ENCODE measurements at places on chromosomes 11 and 22.

DNA sequence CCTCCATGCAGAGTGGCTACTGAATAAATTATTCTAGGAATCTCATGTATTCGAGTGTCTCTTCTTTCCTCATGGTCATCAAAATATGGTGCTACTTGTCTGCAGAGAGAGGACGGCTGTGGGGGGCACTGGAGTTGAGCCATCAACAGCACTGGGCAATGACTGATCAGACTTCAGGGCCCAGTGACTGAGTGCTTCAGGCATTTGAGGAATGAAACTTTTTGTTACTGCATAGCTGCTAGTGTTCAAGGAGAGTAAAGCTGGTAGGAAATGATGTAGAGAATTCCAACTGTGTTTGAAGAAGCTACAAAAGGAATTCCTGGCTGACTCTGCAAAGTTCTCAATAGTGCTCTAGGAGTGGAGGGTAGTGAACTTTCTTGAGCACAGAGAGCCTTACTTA lies 277.7 kb downstream of the CADM1 start:
- DNase-seq = peak; percentile 66

DNA sequence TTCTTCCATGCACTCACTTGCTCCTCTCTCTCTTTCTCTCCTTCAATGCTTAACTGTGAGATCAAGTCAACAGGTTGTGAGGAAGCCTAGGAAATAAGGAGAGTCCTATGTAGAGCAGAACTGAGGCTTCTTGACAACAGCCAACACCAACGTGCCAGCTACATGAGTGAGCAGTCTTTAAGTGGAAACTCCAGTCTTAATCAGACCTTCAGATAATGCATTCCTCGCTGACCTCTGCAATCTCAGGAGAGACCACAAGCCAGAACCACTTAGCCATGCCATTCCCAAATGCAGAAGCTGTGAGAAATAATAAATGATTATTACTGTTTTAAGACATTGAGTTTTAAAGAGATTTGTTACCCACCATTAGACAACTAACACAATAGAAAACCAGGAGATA lies 6.1 kb upstream of the TEAD1 start:
- no peak for DNase-seq

- DNase-seq = no peak
Measured at GRCh38 chr11:69921128-69922014, 102.2 kb upstream of the FGF3 start.

- DNase-seq = peak; percentile 26
Measured at GRCh38 chr11:121681550-121682268, 228.9 kb upstream of the SORL1-AS1 start.

DNA sequence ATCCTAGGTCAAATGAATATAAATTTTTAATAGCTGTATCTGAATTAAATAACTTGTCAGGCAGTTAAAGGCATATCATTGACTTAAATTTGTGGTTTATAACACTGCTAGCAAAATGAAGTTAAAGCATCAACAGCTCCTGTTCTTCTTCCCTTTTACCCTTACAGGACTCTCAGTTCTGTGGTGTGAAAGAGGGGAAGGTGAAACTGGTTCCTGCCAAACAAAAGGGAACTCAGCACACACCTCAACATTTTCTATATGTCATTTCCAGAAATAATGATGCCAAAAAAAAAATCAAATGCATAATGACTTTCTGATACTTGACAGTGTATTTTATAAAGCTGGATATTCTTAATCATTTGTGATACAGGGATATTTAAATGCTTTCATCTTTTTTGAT lies 21.2 kb downstream of the ARL14EP start:
- no peak for DNase-seq

DNA sequence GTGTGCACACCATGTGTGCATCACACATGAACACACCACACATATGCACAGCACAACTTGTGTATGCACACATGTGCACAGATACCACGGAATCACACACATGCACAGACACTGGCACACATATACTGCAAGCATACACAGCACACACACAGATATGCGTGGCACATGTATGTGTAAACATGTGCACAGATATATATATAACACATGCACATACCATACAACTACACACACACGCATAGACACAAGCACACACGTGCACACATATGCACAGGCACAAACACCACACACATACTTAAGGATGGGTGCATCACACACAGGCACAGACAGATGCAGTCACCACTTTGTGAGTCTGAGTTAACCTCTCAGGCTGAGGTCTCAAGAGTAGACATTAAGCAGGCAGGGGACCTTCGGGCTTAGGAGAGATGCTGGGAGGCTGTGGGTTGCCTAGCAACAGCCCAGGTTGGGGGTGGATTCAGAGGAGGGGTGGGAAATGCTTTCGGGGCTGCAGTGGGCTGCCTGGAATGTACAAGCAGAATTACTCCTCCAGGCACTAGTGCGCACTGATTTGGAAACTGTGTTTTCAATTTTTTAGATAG lies 82.9 kb downstream of the MYO18B start:
- DNase-seq = no peak

- no peak for DNase-seq
Measured at GRCh38 chr22:22712666-22713365, 68.4 kb downstream of the GGTLC2 start.

DNA sequence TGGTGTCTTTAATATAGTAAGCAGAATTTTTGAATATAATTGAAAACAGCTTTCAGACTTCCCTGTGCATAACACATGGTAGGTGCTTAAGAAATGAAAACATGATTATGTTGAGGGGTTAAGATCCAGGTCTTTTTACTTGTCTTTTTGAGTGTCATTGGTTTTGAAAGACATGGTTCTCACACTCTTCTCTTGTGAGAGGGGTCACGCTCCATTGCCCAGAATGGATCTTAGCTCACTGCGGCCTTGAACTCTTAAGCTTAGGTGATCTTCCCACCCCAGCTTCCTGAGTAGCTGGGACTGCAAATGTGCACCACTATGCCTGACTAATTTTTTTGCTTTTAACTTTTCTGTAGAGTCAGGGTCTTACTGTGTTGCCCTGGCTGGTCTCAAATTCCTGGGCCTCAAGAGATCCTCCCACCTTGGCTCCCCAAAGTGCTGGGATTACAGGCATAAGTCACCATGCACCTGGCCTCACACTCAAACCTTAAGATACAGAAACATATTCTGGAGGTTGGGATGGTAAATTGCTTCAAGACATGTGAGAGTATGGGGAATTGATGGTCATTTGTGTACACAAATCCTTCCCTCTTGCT lies 1.4 kb downstream of the SPCS2 start:
- no peak for DNase-seq

GRCh38 chr11:72083414-72083813 lies 2.8 kb downstream of the LRRC51 start:
- no peak for DNase-seq

GRCh38 chr11:13826505-13827278 lies 135.8 kb upstream of the SPON1 start:
- peak; percentile 74 for DNase-seq

GRCh38 chr11:78336877-78337553 lies 80.6 kb downstream of the GAB2 start:
- DNase-seq = no peak

DNA sequence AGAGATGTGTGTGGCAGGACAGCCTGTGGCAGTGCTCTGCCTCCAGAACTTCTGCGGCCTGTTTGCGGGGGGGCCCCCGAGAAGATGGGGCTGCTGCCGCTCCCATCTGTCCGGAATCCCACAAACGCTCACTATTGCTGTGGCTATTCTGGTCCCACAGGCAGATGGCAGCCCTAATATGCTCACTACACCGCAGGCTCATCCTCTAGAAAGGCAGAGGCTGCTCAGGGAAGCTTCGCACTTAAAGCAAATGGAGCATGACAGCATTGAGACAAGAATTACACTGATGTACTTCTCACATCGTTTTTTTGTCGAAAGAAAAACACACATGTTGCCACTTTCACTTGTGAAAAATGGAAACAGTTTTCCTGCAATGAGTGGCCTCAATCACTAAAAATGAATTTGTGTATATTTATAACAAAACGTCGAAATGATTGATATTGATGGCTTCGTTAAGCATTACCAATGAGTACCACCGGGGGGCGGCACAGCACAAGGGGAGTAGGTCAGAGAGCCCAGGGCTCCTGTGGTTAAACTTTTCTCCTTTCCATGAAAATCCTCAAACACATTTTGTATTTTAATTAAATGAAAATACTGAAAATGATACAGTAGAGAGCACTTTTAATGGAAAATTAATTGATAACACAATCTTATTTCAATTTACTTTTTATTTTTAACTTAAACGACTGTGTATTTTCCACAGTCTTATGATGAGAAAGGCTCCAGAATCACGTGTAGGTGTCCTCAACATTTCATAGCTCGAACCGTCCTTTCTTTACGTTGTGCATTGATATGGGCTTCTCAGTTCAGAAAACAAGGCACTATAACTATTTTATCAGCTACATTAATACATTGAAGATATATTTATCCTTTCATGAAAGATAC lies 69.1 kb downstream of the CTTN start:
- peak; percentile 54 for DNase-seq

GRCh38 chr11:7981619-7982157 lies 5.4 kb upstream of the EIF3F start:
- DNase-seq = no peak

DNA sequence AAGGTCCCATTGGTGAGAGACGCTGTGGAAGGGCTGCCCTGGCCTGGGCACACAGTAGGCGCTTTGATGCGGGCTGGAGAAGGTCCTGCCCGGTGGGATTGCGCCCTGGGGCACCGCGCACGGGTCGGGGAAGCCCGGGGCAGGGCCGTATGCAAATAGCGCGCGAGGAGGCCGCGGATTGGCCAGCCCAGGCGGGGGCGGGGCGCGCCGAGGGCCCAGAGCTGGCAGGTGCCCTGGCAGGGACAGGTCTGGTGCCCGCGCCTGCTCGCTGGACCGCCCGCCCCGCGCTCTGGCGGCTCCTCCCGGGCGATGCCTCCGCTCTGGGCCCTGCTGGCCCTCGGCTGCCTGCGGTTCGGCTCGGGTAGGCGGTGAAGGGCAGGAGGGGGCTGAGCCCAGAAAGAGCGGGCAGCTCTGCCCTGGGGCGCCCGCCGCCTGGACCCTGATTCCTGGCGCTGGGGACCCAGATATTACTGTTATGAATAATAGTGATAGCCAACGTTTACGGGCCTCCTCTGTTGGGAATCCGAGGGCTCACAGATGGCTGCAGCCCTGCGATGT lies at the start of gene UPK3A:
UPK3A (plus strand) TSS at position 245 of the 558 bp plus-strand sequence; CDS start at position 310, 65 bp downstream.
- DNase-seq = peak; percentile 58

DNA sequence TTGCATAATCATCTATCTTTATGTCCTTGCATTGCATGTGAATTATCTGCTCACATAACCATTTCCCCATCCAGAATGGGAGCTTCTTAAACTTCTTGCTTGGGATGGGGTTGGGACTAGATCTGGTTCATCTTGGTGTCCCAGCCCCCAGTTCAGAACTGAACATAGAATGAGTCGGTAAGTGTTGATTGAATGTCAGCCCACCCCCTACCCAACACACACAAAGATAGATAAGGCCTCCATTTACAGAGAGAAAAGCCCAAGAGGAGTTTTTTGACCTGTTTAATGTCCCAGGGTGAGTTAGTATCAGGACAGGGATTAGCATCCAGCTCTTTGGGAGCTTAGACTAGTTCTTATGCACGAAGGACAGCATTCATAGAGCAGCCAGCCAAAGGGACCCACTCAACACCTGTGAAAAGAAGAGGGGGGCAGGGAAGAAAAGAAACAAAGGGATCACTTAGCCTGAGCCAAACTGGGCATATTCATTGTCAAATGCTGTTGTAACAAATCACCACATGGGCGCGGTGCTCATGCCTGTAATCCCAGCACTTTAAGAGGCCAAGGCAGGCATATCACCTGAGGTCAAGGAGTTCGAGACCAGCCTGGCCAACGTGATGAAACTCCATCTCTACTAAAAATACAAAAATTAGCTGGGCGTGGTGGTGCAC lies 57.4 kb downstream of the CHRDL2 start:
- no peak for DNase-seq

DNA sequence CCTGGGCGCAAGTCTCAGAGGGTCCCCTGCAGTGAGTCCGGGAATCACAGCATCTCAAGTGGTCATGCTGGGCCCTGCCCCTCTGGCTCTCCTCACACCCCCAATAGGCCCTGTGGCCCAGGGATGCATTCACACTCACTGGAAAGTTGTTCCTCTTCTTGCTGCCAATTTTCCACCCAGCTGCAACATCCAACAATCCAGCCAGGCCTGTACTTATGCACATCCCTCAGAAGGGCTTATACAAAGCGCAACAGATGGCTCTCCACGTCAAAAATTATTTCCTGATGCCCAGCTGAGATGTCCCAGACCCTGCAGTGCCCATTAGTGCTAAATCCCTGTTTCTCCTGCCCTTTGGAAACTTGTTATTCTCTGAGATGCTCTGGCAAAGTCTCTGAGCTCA lies 407.8 kb upstream of the NARS2 start:
- DNase-seq = no peak

DNA sequence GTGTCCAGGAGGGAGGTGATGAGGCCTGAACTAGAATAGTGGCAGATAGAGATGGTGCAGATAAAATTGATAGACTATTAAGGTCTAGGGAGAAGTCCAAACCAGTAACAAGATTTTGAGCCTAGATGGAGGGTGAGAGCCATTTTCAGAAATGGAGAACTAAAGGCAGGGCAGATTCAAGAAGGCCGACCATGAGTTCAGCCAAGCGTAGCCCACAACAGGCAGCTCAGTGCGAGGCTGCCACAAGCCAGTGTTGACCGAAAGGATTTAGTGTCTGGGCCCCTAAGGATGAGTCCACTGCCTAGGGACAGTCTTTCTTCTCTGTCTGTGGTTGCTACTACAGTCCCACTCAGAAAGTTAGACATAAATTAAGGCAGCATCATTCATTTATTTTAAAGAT lies 51.7 kb downstream of the PPP2R1B start:
- no peak for DNase-seq

DNA sequence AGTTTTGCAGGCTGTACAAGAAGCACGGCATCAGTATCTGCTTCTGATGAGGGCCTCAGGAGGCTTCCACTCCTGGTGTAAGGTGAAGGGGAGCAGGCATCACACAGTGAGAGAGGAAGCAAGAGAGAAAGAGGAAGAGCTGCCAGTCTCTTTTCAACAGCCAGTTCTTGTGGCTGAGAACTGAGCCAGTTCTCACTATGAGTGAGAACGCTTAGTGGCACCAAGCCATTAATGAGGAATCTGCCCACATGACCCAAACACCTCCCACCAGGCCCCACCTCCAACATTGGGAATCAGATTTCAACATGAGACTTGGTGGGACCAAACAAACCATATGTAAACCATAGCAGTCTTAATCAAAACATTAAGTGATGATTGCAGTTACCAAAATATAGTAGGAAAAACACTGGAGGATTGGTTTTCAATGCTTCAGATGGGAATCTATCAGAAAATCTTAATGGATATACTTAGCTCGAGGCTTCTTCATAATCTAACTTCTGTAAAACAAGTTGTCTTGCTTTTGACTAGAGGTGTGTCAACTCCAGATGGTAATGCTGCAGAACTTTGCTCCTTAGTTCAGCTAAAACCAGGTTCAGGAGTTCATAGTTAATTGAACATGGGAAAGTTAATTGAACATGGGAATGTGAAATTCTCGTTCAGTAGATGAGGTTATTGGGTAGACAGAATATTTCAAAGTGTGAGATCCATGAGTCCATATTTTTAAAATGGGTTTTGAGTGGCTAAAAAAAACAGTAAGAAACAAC lies 12.2 kb downstream of the FAR1 start:
- DNase-seq = no peak

GRCh38 chr11:107962181-107962580 lies 33.9 kb downstream of the RAB39A start:
- no peak for DNase-seq

GRCh38 chr11:27401833-27402316 lies 38.9 kb upstream of the CCDC34 start:
- peak; percentile 54 for DNase-seq

All from epithelial cell of esophagus (primary cell).